Fibroblast of skin of left quadriceps (primary cell): ENCODE measurements at places on chromosomes 1 and 21.

- DNase-seq: no peak
Measured at GRCh38 chr21:25807191-25807590, 72.4 kb downstream of the GABPA start.

DNA sequence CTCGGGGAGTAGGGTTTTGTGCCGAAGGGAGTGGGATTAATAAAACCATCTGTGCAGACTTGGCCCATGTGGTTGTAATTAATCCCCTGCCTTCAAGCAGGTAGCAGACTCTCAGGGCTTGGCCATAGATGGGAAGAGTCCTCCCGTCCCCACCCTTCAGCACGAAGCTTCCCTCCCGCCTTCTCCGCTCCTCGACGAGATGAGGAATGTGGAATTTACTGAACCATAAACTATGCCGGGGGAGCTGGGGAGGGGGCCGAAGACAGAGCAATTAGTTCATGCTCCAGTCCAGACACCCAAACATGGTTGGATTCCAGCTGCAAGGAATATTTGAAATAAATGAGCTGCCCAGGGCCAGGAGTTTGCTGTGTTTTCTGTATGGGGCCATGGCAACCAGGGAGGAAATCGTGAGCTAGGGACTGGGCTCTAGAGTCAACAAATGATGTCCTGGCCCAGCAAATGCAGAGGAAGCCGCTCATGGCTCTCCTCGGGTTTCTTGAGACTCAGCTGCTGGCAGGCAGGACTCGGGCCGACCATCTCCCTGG lies 78.8 kb downstream of the SPSB1 start:
- peak; percentile 94 for DNase-seq

DNA sequence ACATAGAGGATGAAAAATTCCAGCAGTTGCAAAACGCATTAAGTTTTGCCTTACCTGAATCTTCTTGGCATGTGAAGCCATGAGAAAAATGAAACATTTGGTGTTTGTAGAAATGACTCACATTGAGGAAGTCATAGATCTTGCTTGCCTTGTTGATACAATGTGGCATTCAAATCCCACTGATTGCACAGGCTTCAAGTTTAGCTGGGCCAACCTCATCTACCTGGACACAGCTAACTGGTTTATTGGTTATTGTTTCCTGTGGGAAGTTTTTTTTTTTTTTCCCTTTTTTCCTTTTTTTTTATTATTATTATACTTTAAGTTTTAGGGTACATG lies 168.9 kb upstream of the C21orf91 start:
- DNase-seq: no peak

DNA sequence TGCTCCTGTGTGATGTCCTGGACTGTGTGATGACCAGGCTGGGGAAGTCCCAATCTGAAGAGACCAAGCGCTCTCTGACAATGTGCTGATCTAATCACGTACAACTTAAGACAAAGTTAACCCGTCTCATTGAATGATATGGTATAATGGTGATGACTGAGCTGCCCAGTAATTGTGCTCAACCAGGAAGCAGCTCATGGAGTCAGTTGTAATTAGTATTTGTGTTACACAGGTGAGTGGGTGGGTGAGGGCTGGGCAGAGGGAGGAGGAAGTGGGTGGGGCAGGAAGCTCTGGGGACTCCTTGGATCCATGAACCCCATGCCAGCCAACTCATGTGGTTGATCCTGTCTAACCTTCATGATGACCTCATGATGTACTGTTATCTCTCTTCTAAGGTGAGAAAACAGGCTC lies 8.7 kb upstream of the ECE1 start:
- no peak for DNase-seq

- DNase-seq: no peak
Measured at GRCh38 chr1:180130651-180131050, 24.0 kb upstream of the QSOX1 start.
